HS-5 (cell line): ENCODE measurements at places on chromosomes 4 and X.

DNA sequence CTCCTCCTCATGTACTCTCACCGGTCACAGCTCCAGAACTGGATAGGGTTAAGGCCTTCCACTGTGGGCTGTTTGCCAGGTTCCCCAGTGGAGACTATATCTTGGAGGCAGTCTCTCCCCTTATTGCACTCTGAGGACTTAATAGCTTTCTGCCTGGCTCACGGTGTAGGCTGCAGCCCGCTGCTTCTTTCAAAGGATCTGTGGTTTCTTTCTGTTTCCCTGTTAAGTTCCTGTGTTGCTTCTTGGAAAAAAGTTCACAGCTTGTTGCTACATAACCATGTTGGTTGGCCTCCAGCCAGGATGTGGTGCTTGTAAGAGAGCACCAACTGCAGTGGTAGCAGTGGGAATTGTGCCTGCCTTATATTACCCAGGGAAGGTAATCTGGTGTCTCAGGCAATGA, 24.9 kb upstream of the ZDHHC15 start:
- DNase-seq = no peak

- DNase-seq = no peak
Measured at GRCh38 chrX:71162981-71163380, 18.3 kb downstream of the NLGN3 start.

DNA sequence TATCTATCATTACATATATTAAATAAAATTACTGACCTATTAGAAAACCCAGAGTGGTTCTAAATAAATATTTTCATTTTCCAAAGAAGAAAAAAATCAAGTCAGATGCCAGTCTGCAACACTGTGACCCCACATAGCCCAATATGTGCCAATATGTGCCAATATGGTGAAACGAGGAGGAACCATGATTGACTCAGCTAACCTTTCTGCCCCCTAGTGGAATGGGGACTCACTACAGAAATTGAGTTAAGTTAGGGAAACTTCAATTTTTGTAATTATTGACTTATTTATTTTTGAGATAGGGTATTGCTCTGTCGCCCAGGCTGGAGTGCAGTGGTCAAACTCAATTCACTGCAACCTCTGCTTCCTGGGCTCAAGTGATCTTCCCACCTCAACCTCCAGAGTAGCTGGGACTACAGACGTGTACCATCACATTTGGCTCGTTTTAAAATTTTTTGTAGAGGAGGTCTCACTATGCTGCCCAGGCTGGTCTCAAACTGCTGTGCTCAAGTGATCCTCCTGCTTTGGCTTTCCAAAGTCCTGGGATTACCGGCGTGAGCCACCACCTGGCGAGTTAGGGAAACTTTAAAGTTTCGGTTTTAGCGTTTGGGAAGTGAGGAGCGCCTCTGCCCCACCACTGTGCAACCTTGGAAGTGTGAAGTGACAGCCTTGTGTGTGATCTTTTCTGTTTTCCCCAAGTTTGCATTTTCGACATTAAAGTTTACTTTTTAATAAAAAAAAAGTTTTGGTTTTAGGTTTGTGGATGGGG, 116.8 kb upstream of the SHISA3 start:
- no peak for DNase-seq

- no peak for DNase-seq
Measured at GRCh38 chrX:150361777-150362351, 1.3 kb upstream of the MAMLD1 start.

- no peak for DNase-seq
Measured at GRCh38 chr4:72243641-72244040, 211.8 kb downstream of the NPFFR2 start.

GRCh38 chrX:49290215-49290614, 13.2 kb upstream of the GAGE10 start:
- no peak for DNase-seq

DNA sequence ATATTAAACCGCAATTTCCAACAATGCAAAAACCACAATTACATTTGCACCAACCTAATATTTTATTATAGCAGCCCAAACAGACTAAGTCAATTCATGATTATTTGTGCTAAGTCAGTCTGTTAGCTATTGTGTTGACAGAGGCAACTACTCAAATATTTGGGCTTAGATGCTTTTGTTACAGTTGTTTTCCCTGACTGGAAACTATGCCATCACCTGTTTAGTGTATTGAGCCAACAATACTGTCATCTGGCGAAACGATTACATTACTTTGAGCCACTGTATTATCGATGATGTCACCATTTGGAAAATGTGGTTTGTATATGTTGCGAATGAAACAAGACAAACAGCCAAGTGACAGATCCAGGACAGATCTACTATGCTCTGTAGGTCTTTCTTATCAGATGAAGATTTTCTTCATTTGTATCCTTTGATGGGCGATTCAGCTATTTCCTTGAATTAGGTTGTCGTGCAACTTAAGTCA, 38.7 kb upstream of the INTS6L start:
- no peak for DNase-seq

GRCh38 chr4:173516621-173517524, 13.2 kb downstream of the HAND2 start:
- DNase-seq = no peak

DNA sequence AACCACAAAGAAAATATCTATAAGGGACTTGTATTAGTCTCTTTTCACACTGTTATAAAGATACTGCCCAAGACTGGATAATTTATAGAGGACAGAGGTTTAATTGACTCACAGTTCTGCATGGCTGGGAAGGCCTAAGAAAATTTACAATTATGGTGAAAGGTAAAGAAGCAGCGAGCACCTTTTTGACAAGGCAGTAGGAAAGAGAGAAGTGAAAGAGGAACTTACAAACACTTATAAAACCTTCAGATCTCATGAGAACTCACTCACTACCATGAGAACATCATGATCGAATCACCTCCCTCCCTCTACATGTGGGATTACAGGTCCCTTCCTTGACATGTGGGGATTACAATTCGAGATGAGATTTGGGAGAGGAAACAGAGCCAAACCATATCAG, 856.0 kb downstream of the TRAM1L1 start:
- DNase-seq = no peak
